Stimulated activated CD4-positive, alpha-beta T cell treated with anti-CD3 and anti-CD28 coated beads, Interleukin-4, amount 100 ng/mL, for 24 hours (primary cell): ENCODE measurements at places on chromosomes 7 and 10.
A peak's percentile ranks its signal among the peaks of the same experiment; 100 is the strongest.

DNA sequence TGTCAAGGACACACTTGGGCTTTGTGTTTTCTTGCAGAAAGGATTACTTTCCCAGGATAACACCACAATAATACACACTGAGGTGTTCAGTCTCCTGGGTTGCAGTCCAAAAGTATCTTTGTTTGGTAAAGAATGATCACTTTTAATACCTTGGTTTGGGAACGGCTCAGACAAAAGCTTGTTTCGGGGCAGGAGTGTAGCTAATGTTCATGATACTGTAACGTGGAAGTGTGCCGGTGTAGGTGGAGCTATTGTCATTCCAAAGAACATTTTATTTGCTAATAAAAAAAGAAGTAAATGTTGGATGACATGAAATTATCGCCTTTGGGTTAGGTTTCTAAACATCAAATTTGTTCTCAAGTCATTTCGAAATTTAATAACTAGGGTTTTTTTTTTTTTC is 1.2 kb downstream of the EIF4H start:
- no peak for DNase-seq

- no peak for DNase-seq
Observed at GRCh38 chr7:130278860-130279259, 12.2 kb downstream of the CPA2 start.

DNA sequence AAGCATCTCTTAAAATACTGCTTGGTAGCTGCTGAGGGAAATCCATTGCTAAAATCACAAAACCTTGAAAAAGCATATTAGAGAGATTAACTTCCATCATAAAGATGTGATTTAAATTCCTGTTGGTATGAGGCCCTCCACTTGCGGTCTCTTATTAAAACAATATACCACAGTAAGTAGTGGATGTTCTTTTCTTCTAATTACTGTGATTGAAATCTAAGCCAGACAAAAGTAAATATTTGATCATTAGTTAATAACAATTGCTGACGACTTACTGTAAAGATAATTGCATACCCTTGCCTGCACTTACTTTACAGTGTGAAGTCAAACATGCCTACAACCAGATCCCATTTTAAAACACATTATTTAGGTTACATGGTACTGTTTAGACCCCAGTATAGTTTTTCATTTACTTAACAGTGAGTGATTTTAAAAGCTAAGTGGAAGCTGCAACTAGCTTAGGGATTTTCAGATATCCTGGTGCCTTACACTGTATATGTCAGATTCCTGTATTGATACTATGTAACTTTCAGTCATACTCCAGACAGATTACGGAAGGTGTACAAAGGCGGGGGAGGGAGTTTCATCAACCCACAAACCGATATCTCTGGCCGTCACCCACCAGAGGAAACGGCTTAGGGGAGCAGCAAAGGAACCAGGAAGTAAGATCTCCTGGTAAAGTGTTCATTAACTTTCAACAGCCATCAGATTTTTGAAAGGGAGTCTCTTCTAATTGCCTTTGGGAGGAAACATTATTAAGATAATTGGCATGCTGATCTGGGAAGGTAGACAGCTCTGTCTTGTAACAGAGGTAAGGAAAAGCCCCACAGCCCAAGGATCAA is 986 bp downstream of the NRP1 start:
- DNase-seq, result peak; percentile 26

- no peak for DNase-seq
Observed at GRCh38 chr10:43707770-43708169, 59.1 kb upstream of the ZNF32 start.

DNA sequence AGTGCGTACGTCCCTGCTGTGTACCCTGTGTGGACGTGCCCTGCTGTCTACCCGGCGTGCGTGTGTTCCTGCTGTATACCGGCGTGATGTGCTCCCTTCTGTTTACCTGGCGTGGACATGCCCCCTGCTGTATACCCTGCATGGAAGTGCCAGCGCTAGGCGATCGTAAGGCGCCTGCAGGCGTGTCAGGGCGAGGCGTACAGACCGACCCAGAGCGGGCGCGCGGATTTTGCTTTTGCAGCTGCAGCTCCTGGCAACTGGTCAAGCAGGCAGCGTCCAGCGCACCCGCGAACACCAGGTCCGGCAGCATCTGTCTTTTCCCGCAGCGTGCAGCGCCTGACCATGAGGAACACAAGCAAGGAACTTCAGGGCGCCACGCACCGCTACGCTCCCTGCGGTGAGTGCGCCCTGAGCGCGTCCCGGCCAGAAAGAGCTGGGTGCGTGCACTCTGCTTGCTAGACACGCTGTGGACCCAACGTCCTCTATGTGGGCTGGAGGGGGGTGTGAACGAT is 680 bp downstream of the C7orf57 start:
- DNase-seq, result no peak

DNA sequence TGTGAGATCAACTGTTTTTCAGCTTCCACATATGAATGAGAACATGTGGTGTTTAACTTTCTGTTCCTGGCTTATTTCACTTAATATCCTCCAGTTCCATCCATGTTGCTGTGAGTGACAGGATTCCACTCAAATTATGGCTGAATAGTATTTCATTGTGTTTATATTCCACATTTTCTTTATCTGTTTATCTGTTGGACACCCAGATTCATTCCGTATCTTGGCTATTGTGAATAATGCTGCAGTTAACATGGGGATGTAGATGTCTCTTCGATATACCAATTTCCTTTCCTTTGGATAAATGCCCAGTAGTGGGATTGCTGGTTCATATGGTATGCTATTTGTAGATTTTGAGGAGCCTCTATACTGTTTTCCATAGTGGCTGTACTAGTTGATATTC is 47.9 kb downstream of the GALNT11 start:
- DNase-seq, result no peak

- peak; percentile 25 for DNase-seq
Observed at GRCh38 chr10:6416892-6417512, 163.1 kb downstream of the PRKCQ start.

DNA sequence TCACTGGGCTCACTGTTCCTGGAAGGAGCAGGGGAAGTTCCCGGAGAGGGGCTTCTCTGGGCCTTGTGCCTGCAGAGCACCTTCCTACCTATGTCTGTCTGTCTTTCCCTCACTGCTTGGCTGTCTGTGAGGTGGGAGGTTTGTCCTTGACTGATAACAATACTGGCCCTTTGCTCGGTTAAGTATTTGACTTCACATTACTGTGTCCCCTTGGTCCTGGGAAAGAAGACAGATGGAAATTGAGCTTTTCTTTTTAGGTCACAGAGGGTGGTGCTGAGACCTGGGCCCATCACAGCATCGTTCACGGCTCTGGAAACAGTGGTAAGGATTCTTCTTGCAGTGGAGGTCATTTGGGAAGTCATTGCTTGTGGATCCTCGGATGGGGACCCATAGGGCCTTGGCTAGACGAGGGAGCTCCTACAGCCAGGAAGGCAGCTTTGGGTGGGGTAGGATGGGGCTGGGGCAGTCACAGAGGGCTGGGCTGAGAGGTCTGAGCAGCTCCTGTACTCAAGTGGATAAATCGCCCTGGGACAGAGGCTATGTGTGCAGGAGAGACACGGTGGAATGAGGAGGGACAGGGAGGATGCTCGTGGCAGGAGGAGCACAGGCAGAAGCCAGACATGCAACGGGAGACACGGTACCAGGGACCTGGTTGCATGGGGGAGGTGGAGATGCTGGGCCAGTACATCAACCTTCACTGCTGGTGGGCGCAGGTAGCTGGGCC is 450.2 kb downstream of the PLXNA4 start:
- DNase-seq, result no peak

- no peak for DNase-seq
Observed at GRCh38 chr7:127858091-127858914, 172.9 kb downstream of the LRRC4 start.

DNA sequence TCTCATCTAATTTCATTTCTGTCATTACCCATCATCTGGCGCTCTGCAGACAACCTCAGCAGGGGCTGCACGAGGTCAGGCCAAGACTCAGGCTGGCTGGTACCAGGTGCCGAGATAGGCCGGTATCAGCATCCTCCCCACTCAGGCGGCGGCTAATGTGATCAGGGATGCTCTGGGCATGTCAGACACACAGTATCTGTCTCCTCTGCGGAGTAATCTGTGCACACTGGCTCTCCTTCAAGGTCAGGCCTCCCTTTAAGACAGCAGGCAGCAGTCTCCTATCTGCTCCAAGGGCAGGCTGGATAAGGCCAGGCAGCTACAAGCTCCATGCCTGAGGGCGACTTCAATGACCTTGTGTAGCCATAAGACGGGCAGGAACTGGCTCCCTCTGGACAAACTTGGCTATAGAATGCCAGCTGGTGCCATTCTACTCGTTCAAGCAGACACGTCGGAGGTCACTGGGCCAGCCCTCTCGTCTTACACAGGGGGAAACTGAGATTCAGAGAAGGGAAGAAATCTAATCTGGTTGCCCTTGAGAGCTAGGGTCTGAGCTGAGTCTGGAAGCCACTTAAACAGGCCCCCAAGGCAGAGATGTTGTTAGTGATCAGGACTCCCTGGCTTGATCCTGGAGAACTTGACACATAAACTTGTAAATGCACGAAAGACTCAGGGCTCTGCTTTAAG is 59.3 kb downstream of the ARHGAP22 start:
- DNase-seq, result no peak
